ENCODE measurements at places on chromosomes 13 and 19.
A peak's percentile ranks its signal among the peaks of the same experiment; 100 is the strongest.

DNA sequence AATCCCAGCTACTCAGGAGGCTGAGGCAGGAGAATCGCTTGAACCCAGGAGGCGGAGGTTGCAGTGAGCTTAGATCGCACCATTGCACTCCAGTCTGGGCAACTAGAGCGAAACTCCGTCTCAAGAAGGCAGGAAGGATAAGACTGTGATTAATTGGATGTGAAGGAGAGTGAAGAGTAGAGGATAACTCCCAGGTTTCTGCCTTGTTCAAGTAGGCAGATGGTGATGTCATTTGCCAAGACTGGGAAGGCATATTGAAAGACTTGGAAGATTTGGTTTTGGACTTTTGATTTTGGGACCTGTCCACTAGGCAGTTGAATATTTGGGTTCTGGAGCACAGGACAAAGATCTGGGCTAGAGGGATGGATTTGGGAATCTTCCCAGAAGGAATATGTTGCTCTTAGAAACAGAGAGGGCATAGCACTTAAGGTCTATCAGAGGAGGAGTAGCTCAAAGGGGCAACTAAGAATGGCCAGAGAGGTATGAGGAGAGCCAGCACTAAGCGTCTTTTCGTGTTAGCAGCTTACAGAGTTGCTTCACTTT lies 20.0 kb downstream of the GARRE1 start:
- DNase-seq, result no peak

DNA sequence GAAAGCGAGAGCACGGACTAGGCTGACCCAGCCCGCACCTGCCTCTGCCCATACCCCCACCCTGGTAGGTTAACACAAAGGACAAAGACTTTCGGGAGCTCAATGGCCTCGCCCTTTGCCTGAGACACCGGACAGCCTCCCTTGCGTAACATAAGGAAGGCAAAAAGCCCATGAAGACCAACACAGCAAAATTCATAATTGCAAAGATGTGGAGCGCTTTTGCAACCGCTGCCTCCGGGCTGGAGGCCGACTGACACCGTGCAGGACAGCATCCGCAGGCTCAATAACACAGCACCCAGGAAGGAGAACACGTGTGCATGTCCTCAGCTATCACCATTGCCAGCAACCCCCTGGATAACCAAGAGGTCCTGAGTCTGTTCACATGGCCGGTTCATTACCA lies 15.4 kb downstream of the LILRA1 start:
- DNase-seq, result no peak

GRCh38 chr19:53977991-53978731 lies 13.3 kb upstream of the CACNG6 start:
- peak; percentile 32 for DNase-seq

DNA sequence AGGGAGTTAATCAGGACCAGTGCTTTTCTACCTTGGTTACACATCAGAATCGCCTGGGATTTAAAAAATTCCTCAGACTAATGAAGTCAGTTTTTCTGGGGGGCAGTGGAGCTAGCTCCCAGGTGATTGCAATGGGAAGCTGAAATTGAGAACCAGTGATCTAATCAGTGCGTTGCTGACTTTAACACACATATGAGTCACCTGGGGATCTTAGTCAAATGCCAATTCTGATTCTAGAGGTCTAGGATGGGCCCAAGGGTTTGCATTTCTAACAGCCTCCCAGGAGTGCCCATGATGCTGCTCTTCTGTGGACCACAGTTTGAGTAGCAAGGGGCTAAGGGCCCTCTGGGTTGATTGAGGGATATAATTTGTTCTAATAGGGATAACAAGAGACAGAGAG lies 54.5 kb downstream of the KL start:
- peak; percentile 18 for DNase-seq

GRCh38 chr13:30576528-30576927 lies 41.2 kb upstream of the USPL1 start:
- peak; percentile 30 for DNase-seq

DNA sequence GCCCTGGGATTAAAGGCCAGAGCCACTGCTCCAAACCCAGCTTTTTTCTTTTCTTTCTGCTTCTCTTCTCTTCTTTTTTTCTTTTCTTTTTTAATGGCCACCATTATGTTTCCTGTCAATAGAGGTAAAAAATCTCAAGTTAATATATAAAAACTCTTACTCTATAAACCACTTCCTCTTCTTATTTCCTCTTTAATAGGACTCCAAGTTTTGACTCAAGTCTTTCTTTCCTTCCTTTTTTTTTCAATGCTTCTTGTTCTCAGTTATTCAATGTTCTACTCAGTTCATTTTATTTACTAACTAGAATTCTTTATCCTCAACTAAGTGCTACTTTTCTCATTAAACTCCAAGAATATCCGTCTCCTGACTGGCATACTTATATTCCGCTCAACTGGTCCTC lies 27.1 kb upstream of the MYCBP2 start:
- DNase-seq, result no peak

- DNase-seq, result peak; percentile 46
Observed at GRCh38 chr13:30572859-30573275, 44.9 kb upstream of the USPL1 start.

DNA sequence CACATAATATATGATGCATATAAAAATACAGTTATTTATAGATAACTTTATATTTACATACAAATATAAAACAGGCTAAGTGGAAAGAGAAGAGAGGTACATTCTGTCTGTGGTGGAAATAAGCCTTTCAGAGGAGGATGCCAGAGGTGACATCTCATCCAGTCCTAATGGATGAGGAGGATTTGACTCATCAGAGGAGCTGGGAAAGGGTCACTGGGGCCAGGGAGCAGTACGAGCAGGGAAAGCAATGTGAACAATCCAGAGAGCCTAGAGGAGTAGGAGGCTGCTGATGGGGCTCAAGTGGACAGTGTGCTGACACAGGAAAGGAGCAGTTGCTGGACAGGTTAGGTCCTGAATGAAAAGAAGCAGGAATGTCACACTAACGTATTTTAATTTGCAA lies 18.6 kb downstream of the NALCN start:
- no peak for DNase-seq

DNA sequence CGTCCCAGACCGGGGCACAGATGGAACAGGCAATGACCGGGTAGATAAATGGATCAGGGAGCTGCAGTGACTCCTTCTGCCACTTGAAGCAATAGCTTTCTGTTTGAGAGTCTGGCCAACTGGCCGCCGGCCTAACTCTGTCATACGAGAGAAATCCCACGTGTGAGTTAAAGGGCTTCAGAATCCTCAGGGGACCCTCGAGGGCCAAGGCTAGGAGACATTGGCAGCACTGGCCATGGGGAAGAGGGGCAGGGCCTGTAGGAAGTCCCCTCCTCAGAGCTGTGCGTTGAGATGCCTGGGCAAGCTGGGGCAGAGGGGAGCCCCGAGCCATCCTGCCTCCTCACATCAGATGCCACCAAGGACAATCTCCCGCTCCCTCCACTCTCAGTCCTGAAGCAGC lies 51.6 kb downstream of the KLF2 start:
- no peak for DNase-seq
